ENCODE measurements at places on chromosomes 16 and 17.
A peak's percentile ranks its signal among the peaks of the same experiment; 100 is the strongest.

GRCh38 chr17:16007439-16007838, 7.8 kb downstream of the TTC19 start:
- no peak for DNase-seq

GRCh38 chr17:20094777-20095176, 85.6 kb downstream of the SPECC1 start:
- DNase-seq: no peak

DNA sequence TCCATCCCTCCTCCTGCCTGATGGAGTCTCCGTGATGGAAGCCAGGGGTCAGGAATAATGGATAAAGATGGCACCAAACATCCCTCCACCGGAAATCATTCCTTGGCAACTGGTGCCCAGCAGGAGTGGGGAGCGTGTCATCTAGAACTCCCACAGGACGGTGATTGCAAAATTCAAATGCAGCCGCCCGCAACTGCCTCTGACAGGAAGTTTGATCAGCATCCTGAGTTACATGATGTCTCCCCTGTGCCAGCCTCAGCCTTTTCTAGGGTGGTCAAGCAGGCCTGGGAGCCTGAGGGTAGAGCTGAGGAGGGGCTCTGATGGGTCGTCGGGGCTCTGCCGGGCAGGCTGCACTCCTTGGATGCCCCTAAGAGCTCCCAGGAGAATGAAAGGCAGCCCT, 52.8 kb downstream of the GSG1L start:
- no peak for DNase-seq

DNA sequence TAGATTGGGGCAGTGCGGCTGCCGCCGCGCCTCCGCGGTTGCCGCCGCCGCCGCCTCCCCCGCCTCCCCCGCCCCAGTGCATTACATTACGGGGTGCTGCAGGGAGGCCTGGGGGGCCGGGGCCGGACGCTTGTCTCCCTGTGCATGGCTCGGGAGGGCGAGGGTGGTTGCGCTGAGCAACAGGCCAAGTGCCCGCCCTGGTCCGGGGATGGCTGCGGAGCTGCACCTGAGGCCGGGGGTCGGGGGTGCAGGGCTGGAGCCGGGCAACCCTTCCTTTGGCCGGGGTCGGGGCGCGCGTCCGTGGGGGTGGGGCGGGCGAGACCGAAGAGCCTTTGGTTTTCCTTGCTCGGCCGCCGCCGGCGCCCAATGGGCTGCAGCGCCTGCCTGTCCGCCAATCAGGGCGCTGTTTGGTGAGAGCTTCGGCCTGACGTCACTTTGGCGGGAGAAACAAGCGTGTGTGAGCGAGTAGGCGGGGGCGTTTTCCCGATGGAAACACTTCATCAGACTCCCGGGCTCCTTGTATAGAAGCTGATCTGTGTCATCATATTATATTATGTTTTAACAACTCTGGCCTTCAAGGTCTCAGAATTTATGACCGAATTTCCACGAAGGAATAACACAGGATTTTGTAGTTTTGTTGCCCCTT, 941 bp upstream of the FBXL20 start:
- DNase-seq: peak; percentile 71

DNA sequence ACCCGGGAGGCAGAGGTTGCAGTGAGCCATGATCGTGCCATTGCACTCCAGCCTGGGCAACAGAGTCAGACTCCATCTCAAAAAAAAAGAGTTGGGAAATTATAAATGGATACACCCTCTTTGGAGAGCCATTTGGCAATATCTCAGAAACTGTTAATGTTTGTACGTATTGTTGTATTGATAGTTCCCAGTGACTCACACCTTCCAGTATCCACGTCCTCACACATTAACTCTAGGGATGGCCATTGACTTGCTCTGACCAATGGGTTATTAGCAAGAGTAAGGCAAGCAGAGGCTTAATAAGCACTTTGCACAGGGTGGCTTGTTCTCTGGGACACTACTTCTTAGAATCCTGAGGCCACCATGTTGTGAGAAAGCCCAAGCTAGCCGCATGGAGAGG, 107.6 kb upstream of the LHX1 start:
- DNase-seq: no peak

DNA sequence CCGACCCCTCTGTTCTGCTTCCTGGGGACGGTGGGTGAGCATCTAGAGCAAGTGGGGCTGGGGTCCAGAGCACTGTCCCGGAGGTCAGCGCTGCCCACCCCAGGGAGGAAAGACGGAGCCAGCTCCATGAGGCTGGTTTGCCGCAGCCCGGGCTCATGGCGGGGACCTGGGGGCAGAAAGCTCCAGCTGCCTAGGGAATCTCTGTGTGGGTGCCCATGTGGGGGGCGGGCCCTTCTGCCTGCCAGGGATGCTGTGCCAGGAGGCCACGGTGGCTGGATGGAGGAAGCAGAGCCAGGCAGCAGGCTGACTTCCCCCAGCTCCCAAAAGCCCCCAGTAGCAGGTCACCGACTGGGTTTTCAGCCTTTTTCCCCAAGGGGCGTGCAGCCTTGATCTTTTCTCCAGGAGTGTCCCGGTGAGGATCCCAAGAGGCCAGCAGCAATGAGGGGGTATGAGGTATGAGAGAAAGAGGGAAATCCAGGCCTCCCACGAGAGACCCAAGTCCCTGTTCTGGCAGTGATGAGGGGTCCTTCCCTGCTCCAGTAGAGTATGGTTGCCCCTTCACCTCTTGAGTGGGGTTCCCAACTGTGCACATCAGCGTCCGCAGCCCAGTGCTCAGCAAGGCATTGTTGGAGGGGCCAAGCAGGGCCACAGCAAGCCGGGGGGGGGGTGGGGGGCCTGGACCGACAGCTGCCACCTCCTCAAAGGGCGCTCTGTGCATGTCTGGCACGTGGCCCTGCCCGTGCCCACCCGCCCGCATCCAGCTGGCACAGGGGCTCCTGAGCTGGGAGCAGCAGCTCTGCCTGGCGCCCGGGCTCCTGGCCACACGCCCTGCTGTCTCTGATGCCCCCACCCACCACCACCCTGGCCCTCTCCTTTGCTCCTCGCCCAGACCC, 15.6 kb upstream of the BCAR1 start:
- no peak for DNase-seq

- DNase-seq: no peak
These were observed 46.4 kb downstream of the DNAH3 start for GRCh38 chr16:21103941-21104860.
